ENCODE measurements at places on chromosomes 4 and X. TPM values are rescaled to one million over a fixed set of nuclear protein-coding genes. Genes with fewer than 3 reads are reported as not detected.

- H3K27me3 ChIP-seq: no peaks in the 10 kb centered on the region
- H3K4me1 ChIP-seq: no peaks in the 10 kb centered on the region
- no peak overlapping the region for H3K27ac ChIP-seq
- no peaks in the 10 kb centered on the region for H3K36me3 ChIP-seq
- H3K4me3 ChIP-seq: no peak overlapping the region
- DNase-seq: no peak
Observed at GRCh38 chr4:37486166-37486565, 200.0 kb downstream of the RELL1 start.

DNA sequence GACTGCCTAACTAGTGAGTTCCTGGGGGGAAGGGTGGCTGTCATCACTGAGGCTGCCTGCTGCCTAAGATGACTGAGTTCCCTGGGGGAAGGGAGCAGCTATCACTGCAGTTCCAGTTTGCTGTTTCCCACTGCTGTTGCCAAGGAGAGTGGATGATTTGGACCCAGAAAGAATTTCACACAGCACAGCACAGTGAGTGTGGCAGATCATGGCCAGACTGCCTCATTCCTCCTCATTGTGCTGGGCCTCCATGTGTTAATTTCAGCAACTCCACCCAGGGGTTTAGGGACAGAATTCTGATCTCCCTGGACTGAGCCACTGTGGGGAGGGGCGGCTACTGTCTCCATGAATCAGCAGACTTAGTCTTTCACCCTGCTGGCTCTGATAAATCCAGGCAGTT lies 125.0 kb downstream of the TEX13C start:
- H3K27ac ChIP-seq: no peak overlapping the region
- H3K4me3 ChIP-seq: no peak overlapping the region
- DNase-seq: no peak
- H3K4me1 ChIP-seq: no peaks in the 10 kb centered on the region

GRCh38 chrX:75156531-75156945 lies 455 bp upstream of the ABCB7 start:
- H3K4me3 ChIP-seq: peak overlapping the region; percentile 80
- no peaks in the 10 kb centered on the region for H3K27me3 ChIP-seq
- H3K27ac ChIP-seq: peak overlapping the region; percentile 79
- H3K4me1 ChIP-seq: no peaks in the 10 kb centered on the region
- DNase-seq: no peak
- H3K36me3 ChIP-seq: no peaks in the 10 kb centered on the region

CD38 gene
- 124 TPM for total RNA-seq

RNF150 gene
- total RNA-seq: 0.09 TPM

DNA sequence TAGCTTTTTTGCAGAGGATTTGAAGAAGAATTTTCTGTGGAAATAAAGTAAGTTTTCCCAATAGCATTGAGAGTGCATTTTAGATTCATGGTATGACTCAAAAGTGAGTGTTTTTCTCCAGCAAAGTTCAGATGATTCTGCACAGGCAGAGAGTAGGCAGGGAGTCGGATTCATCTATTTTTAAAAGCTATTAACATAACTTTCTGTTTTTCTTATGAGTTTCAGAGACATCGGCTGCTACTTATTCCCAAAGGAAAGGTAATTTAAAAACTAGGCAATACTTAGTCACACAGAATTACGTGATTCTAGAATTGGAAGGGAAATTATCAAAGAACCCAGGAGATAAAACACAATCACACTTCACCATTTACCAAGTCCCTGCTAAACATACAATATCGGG lies 4.4 kb downstream of the CCDC110 start:
- no peak for DNase-seq
- no peak overlapping the region for H3K4me3 ChIP-seq
- no peak overlapping the region for H3K27ac ChIP-seq
- no peaks in the 10 kb centered on the region for H3K36me3 ChIP-seq
- H3K27me3 ChIP-seq: no peaks in the 10 kb centered on the region
- peaks cover 11% of the 10 kb centered on the region for H3K4me1 ChIP-seq

GRCh38 chrX:117996918-117997480 lies 119.6 kb downstream of the KLHL13 start:
- DNase-seq: no peak
- H3K27me3 ChIP-seq: no peaks in the 10 kb centered on the region
- H3K4me3 ChIP-seq: no peak overlapping the region
- H3K27ac ChIP-seq: no peak overlapping the region

THAP6 gene
- 24.1 TPM for total RNA-seq

- H3K27me3 ChIP-seq: no peaks in the 10 kb centered on the region
- H3K4me1 ChIP-seq: no peaks in the 10 kb centered on the region
- no peak overlapping the region for H3K4me3 ChIP-seq
Observed at GRCh38 chrX:50778272-50778671, 35.7 kb downstream of the SHROOM4 start.

XAGE1B gene
- total RNA-seq: not detected

VSIG4 gene
- not detected for total RNA-seq

DNA sequence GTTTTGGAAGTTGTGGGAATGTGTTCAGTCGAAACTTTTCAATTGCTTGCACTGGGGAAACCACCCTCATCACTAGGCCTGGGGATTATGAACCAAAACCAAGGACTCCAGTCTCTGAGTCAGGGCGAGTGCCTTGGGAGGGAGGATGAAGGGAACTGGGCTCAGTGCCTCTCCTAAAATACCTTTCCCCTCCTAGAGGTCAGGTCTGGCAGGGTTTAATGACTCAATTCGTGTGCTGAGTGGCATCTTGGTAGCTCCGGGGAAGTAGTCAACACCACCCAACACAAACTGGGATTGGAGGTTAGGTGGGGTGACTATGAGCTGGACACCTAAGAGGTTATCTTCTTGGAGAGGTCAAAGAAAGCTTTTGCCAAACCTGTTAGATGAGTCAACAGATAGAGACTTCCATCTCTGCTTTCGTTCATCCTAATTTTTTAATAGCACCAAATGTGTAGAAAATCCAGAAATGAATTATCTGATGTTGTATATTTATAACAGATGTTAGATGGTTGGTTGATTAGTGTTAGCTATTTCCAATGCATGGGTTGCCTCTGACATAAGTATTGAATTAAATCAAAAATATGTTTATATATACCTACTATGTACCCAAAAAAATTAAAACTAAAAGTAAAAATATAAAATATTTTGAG lies 202.8 kb downstream of the SHROOM3 start:
- no peaks in the 10 kb centered on the region for H3K4me1 ChIP-seq
- no peak overlapping the region for H3K4me3 ChIP-seq
- DNase-seq: no peak
- no peaks in the 10 kb centered on the region for H3K36me3 ChIP-seq

DNA sequence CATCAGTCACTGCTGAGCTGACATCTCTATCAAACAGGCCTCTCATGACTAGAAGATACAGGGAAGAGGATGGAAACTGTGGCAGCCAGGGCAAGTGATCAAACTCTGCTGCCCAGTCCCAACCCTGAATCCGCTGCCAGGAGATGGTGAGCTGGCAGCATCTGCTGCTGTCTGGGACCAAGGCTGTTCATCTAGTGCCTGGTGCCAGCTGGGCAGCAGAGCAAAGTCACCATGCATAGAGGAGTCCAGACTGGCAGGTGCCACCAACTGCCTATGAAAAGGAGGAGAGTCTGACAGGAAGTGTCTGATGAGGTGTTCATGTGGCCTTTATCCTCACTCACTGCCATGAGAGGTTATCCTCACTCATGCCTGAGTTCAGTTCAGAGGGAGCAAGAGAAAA lies 518.9 kb downstream of the MID1IP1 start:
- no peak overlapping the region for H3K4me3 ChIP-seq
- H3K27me3 ChIP-seq: no peaks in the 10 kb centered on the region
- DNase-seq: no peak
- no peak overlapping the region for H3K27ac ChIP-seq
- H3K36me3 ChIP-seq: no peaks in the 10 kb centered on the region
- H3K4me1 ChIP-seq: no peaks in the 10 kb centered on the region

FRMD7 gene
- not detected for total RNA-seq

DNA sequence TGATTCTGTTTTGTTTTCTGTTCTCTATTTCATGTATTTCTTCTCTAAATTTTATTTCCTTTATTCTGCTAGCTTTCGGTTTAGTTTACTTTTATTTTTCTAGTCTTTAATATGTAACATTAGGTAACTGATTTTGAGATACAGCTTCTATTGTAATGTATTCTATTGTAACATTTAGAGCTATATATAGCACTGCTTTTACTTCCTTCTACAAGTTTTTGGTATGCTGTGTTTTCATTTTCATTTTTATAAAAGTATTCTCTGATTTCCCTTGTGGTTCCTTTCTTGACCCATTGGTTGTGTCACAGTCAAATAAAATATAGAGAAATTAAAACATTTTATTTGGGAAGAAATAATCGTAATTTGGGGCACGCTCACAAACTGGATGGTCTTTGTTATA lies 13.9 kb upstream of the CT47A1 start:
- H3K36me3 ChIP-seq: no peaks in the 10 kb centered on the region
- no peak for DNase-seq
- H3K27ac ChIP-seq: no peak overlapping the region
- no peak overlapping the region for H3K4me3 ChIP-seq
- H3K4me1 ChIP-seq: no peaks in the 10 kb centered on the region

DNA sequence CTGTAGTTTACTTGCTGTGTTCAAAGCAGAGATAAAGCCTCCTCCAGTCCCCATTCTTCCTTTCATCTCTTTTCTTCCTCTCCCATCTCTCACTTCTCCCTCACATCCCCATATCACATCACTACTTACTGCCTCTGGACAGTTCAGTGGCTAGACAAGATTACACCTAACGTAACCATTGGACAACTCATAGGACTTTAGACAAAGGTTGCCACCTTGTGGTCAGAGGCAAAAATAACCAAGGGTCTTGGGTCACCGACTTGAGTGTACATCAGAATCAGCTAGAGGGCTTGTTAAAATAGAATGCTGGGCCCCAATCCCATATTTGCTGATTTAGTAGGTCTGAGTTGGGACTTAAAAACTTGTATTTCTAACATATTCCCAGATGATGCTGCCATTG lies 109.3 kb upstream of the DGKK start:
- H3K4me3 ChIP-seq: no peak overlapping the region
- H3K27me3 ChIP-seq: no peaks in the 10 kb centered on the region
- no peak overlapping the region for H3K27ac ChIP-seq
- peak; percentile 15 for DNase-seq

- DNase-seq: no peak
- H3K36me3 ChIP-seq: no peaks in the 10 kb centered on the region
Observed at GRCh38 chrX:40262157-40263013, 164.6 kb upstream of the BCOR start.

FRAS1 gene
- total RNA-seq: 0.15 TPM

SPANXA2 gene
- not detected for total RNA-seq

GRCh38 chrX:15664487-15665444 lies at the start of gene CLTRN:
Gene CLTRN, minus strand, starts transcription at chrX:15664805. Its CDS starts 30 bp downstream, at chrX:15664775.
- H3K36me3 ChIP-seq: no peaks in the 10 kb centered on the region
- DNase-seq: no peak
- H3K27ac ChIP-seq: no peak within 1 kb of the TSS

DNA sequence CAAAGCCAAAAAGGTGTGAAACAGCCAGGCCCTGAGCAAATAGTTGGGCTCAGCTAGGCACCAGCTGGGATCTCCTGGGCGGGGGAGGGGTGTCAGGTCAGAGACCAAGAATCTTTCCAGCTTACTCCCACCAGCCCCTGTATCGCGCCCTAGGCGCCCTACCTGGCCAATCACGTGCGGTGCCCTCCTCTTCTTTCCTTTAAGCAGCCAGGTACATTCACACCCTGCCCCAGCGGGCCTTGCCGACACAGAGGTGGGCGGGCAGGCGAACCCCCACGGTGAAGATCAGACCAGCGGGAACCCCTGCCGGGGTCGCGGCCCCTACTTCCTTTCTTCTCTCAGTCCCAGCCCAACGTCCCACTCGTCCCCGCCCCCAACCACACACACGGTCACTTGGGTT lies 9.1 kb downstream of the ARHGAP36 start:
- H3K27ac ChIP-seq: no peak overlapping the region
- peaks cover 2% of the 10 kb centered on the region for H3K27me3 ChIP-seq
- no peak for DNase-seq
- no peaks in the 10 kb centered on the region for H3K4me1 ChIP-seq
- H3K4me3 ChIP-seq: no peak overlapping the region

NPNT gene
- total RNA-seq: not detected

GRCh38 chr4:86118711-86119110 lies 241.1 kb downstream of the MAPK10 start:
- H3K4me3 ChIP-seq: no peak overlapping the region
- no peaks in the 10 kb centered on the region for H3K27me3 ChIP-seq
- DNase-seq: no peak
- H3K27ac ChIP-seq: no peak overlapping the region
- H3K4me1 ChIP-seq: no peaks in the 10 kb centered on the region
- no peaks in the 10 kb centered on the region for H3K36me3 ChIP-seq

SMIM10L2A gene
- 0.08 TPM for total RNA-seq

GRCh38 chr4:44100456-44100855 lies 348.2 kb downstream of the KCTD8 start:
- no peak for DNase-seq
- no peak overlapping the region for H3K4me3 ChIP-seq
- no peak overlapping the region for H3K27ac ChIP-seq
- H3K36me3 ChIP-seq: no peaks in the 10 kb centered on the region

DNA sequence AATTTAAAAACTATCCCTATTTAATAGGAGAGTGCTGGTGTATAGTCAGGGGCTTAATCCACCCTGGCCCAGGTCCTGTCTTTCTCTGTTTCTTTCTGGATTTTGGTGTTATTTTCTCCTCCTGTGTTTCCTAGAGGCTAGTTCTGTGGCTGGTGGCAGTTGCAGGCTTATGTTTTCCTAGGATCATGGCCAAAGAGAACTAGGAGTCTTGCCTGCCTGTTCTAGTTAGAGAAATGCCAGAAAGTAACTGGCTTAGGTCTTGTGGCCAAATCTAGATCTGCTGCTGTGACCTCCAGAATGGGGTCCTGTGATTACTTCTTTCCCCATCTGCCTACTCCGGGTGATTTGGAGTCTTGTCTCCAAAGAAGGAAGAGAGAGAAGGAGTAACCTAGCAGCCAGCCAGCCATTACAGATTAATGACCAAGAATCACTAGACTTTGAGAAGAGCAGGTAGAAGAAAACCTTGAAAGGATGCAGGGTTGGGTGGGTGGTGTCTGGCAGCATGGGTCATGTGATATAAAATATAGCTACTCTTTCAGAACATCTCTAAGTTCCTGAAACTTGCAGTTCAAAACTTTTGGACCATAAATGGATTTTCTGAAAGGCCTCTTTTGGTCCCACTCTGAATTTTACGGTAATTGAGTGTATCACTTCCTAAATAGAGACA lies 117.9 kb downstream of the STIM2 start:
- H3K36me3 ChIP-seq: no peaks in the 10 kb centered on the region
- no peak overlapping the region for H3K27ac ChIP-seq
